ENCODE measurements at places on chromosomes 4 and X.

- DNase-seq = no peak
Measured at GRCh38 chr4:120659616-120660170, 262.8 kb downstream of the PRDM5 start.

- DNase-seq = no peak
Measured at GRCh38 chrX:48784726-48785125, 1.7 kb upstream of the GATA1 start.

DNA sequence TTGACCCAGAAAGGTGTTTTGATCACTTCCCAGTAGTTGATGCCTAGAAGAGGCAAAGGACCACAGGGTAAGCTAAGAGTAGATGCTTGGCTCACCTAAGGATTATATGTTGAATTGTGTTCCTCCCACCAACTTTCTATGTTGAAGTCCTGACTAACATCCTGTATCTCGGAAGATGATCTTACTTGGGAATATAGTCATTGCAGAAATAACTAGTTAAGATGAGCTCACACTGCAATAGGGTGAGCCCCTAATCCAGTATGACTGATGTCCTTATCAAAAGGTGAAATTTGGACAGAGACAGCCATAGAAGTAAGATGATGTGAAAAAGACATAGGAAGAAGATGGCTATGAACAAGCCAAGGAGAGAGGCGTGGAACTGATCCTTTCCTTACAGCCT, 3.3 kb upstream of the HMGB2 start:
- DNase-seq = no peak

DNA sequence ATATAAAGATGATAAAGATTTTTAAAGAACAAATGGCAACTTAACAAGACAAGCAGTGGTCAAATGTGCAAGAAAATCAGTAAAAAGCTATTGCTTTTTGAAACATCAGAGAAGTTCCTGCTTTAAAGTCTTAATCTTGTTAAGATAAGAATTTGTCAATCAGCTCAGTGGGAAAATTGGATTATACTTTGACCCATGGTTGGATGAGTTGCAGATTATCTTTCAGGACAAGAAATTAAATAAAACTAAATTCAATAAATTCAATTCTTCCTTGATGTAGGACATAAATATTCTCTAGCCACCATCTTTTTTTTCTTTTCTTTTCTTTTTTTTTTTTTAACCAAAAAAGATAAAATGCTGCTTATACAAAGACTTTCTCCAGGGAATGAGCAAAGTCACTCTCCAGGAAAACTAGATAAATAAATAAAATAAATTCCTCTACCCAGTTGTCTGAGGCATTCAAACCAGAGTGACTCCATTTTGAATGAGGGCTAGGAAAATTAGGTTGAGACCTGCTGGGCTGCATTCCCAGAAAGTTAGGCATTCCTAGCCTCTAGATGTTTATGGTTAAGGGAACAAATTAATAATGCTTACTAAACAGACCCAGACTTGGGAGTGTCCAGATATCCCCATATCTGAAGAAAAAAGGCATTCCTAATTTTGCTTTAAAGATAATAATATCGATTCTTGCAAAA, 211.2 kb downstream of the SNCA start:
- no peak for DNase-seq

DNA sequence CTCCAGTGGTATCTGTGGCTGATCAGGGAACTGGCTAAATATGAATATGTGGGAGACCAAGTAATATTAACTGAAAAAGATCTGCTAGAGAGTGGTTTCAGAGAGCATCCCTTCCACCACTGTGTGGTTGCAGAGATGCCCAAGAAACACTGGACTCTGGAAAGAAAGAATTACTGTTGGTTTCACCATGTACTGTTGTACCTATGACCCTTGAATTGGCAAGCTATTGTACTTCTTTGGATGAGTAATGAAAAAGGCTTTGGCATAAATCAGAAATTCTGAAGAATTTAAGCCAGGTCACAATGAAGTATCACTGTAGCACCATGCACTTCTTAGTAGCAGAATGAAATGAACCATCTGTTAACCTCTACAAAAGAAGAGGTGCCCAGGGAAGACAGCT, 134.4 kb upstream of the INTU start:
- DNase-seq = no peak

DNA sequence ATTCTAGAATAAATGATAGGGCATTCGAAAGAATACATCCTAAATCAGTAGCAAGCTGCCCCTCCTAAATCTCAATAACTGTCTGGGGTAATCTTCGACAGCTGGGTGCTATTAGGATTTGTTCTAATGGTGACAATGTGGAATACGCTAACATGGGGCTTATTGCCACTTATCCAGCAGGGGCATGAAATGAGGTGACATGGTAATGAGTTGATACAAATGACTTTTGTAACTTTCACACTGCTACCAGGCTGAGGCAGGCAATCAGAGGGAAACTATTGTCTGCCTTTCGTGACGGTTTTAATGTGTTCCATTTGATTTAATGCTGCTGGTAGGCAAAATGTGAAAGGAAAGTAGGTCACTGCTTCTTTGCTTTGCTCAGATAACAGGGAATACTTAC, 1047.4 kb upstream of the PABPC4L start:
- DNase-seq = no peak

Data from suppressor macrophage (primary cell).